GOT3 (cell line): ENCODE measurements at places on chromosomes 6 and 20.

DNA sequence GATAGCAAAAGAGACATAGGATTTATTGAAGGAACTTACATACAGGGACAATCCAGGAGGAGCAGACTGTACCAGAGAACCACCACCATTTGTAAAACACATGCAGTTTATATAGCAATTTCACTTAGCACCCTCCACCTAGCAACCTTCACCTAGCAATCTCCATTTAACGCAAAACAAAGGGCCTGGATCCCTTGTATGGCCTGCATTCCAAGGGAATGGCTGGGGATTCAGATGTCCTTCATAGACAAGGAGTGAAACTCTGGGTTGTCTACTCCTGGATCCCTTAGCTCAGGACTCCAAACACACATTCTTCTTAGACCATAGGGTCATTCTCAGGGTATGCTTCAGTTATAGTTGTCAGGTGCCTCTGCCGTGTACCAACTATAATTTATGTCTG lies 1324.9 kb downstream of the HACE1 start:
- no peak for DNase-seq

DNA sequence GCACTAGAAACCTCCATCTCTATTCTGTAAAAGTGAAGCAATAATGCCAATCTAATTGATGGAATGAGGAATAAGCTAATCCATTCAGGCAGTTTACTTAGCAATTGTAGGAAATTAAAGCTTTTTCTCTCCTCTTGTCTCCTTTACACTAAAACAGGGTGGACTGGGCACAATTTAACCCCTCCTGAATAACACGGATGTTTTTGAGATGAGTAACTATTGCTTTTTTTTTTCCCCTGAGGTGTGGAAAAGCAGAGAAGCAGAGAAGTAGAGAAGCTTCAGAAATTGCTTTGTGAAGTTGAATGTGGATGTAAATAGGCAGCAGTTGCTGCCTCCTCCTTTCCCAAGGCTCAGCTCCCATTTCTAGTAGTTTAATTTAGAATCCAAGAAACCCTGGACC lies 40.0 kb upstream of the GCNT2 start:
- DNase-seq = no peak

DNA sequence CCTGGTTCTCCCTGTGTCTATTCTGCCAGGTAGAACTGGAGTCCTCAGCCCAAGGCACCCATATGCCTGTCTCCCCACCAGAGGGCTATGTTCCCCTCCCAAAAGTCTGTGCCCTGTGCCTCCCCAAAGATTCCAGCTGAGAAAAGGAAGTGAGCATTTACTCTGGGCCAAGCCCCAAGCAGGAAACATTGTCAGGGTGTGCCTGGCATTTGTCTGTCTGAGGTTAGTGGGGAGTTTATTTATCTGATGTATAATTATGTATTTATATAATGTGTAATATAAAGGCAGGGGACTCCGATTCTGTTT lies 5.6 kb downstream of the GDF5 start:
- DNase-seq = no peak

GRCh38 chr20:24816907-24817306 lies 132.2 kb upstream of the CST7 start:
- no peak for DNase-seq

GRCh38 chr20:33793011-33793931 lies 17.9 kb upstream of the CHMP4B start:
- no peak for DNase-seq

DNA sequence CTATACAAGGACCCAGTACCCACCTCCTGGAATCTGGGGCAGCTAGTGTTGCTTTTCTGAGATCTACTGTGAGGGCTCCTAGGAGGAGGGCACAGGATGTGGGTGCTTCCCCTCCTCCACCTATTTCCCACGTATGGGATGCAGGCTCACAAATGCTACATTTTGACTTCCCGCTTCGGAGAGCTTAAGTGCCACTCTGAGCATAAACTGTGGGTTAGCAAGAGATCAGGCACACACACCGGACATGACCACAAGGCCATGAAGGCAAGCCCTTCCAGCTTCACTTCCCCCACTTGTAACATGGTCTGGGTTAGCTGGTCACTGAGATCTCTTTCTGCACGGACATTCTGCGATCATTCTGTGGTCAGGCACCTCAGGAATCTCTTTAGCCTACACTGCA lies 15.7 kb upstream of the TGM3 start:
- DNase-seq = no peak

GRCh38 chr6:20827798-20828197 lies 293.5 kb downstream of the CDKAL1 start:
- no peak for DNase-seq

DNA sequence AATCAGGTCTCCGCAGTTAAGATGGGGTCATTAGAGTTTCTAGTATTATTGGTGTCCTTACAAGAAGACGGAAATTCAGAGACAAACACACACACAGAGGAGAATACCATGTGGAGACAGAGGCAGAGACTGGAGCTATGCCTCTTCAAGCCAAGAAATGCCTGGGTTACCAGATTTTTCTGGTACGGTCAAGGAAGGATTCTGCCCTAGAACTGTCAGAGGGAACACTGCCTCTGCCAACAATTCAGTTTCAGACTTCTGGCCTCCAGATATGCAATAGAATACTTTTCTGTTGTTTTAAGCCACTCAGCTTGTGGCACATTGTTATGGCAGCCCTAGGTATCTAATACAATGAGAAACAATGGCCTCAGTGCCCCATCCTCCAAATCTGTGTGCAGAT lies 18.9 kb downstream of the TRMT6 start:
- DNase-seq = no peak

DNA sequence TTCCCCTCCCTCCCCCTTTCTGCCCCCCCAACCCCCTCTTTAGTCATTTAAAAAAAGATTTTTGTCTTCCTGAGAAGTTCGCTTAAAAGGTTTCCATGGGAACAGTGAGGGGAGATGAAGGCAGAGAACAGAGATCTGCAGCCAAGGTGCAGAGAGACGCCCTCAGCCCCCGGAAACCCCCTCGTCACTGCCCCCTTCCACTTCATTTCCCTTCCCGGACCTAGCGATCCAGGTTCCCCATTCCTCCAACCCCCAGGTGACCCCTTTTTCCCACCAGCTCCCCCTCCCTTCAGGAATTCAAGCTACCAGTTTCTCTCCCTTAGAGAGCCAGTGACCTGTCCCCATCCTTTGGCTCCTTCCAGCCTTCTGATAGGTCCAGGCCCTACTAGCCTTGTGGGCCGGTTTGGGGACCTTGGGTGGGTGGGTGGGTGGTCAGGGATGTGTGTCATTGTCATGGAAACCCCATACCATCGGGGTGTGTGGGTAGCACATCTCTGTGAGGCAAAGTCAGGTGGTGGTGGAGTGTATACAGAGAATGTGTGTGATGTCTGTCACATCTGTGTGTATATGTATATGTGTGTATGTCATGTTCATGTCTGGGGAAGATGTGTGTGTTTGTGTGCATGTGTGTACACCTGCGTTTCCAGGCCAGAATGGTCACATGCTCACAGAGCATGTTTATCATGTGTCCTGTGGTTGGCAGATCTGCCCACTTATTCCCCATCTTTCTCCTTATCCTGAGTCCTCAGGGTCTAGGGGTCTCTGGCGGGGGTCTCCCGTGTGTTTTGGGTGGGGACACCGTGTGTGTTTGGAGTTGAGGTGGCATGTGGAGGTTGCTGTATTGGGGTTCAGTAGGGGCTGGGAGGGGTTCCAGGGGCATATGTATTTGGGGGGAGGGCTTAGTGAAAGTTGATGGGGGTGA lies 7.0 kb downstream of the SYNGAP1 start:
- DNase-seq = no peak

DNA sequence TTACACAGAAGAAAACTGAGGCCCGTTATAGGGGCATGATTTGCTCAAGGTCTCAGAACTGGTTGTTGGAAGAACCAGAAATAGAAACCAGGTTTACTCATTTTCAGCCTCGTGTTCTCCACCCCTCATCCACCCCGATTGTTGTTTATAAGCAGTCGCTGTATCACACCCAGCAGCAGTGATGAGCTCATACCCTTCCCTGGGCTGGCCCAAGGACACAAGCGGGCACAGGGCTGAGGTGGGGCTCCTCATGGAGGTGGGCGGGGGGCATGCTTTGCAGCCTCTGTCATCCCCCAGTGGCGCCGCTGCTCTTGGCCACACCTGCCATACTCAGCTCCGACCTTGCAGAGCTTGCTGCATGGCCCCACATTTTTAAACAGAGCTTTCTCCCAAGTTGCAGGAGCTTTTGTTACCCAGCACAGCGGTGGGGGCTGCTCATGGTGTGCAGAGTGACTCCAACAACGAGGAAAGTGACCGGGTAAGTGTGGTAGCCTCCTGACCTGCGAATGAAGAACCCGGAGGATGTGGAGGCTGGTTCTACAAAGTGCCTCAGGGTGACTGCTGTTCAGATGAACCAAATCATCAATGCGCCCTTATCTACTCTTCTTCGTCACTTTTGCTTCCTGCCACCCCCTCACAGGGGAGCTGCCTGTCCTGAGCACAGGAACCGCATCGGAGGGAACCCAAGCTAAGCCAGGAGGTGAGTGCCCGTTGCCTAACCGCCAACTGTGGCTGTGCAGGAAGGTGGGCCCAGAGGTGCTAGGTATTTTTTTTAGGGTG lies 43.6 kb upstream of the NKX2-2 start:
- no peak for DNase-seq

DNA sequence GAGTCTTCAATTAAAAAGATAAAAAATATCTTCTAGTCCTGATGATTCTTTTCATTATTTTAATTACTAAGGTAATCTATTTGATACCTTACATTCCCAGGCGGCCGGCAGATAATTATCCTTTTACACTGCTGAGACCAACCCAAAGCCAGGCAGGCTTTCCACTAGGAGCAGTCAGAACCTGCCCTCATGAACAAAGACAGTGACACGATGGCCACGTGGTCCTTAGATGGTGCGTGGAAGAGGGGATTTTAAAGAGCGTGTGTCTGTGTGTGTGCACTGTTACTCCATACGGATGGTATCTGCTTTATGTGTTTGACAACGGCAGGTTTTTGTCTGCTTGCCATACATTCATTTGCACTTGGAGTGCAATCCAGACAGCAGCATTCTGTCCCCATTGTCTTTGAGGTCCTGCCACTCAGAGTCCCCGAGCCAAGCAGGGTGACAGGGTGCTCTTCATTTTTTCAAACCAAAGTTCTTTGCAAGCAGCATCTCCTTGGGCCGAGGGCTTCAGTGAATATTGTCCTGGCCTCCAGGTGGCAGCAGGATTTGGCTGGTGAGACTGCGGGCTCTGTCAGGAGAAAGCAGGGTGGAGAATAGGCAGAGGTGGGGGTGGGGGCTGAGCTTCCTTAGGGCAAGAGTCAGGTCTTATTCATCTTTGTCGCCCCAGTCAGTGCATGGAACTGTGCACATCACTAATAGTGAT lies 260.5 kb downstream of the NRN1 start:
- no peak for DNase-seq

DNA sequence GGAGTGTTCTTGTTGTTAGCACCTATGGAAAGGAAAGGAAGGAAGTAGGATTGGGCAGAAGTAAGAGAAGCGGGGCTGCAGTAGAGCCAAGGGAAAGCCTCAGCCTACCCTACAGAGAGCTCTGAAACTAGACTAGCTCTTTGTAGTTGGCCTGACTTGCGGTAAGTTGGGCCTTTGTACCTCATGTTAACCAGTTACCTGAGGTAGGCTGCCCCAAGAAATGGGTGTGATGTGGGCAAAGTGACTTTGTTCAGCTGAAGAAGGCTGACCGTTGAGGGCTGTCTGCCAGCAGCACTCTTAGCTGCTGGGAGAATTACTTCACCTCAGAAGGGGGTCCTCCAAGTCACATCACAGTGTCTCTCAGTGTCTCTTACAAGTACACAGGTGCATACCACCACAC lies 54.9 kb upstream of the FAM184A start:
- DNase-seq = no peak

DNA sequence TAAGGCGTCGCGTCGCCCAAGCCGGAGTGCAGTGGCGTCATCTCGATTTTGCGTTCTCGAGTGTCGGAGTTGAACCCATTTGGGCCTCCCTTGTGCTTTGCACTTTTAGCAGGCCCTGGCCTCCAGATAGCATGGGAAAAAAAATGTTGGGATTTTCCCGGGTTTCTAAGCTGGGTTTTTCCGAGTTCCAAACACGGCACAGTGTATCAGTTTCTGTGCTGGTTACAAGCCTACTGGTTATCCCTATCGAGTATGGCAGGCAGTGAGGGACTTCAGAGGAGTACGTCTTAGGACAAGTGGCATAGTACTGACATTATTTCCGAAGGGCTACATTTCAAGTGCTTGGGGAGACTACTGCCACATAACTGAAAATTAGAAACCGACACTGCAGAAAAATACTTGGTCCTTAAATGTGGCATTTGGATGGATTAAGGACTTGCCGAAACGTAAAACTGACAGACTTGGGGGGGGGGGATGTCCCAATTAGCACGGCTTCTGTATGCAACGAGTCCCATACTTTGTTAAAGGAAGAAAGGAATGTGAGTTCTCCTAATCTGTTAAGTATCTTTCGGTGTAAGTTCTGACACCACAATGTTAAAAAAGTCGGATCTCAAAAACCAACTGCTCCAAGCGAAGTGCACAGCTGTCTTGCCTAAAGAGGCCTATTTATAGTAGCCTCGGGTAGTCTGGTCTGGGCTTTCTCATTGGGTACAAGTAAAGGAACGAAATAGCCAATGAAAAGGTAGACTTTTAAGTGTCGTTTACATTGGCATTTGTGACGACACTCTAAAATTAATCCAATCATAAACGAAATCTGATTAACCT lies 70.2 kb downstream of the HFE start:
- DNase-seq = no peak

DNA sequence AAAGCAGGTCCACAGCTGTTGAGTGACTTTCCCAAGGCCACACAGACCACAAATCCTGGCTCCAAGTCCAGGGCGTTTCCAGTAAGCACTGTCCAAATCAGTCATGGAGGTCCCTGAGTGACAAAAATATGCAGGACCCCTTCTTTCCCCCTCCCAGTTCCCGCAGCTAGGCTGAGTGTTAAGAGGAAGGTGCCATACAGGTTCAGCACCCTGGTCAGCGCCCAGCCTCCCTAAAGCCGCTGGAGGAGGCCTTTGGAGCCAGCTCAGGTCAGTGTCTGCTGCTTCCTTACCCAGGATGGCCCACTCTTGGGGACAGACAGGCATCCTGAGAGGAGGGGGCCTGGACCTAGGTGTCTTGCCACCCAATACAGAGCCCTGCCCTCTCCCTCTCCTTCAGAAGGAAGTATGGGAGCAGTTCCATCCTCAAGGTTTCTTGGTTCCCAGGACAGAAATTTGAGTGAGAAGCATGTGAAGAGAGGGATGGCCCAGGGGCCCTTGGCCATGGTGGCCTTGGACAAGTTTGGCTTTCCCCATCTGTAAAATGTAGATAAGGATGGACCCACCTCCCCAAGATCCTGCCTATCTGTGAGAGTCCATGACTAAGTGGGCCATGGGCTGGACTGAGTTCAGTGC lies 13.2 kb downstream of the TMEM74B start:
- no peak for DNase-seq

GRCh38 chr6:14501914-14502313 lies 384.3 kb downstream of the CD83 start:
- no peak for DNase-seq
